Stimulated activated CD4-positive, alpha-beta T cell treated with anti-CD3 and anti-CD28 coated beads, Interleukin-2, amount 100 ng/mL, for 24 hours (primary cell): ENCODE measurements at places on chromosomes 2 and 18.
A peak's percentile ranks its signal among the peaks of the same experiment; 100 is the strongest.

DNA sequence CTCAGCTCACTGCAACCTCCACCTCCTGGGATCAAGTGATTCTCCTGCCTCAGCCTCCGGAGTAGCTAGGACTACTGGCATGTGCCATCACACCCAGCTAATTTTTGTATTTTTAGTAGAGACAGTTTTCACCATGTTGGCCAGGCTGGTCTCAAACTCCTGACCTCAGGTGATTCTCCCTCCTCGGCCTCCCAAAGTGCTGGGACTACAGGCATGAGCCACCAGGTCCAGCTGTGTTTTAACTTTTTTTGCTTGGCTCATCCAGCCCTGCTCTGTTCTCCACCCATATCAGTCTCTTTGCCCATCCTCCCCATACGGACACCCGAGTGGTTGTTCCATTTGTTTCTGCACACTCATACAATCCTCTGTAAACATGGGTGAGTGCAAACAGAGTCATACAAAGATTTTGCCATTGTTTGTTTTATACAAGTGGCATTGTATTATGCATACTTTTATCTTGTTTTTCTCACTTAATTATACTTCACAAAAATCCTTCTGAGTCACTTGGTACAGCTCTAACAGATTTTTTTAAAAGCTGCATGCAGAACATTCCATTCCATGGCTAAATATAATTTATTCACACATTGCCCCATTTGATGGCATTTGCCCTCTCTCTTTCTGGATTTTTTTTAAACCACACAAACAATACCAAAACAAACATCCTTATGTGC is 5.3 kb downstream of the APOB start:
- DNase-seq, result no peak

- no peak for DNase-seq
Measured at GRCh38 chr2:179592167-179592936, 269.1 kb downstream of the ZNF385B start.

DNA sequence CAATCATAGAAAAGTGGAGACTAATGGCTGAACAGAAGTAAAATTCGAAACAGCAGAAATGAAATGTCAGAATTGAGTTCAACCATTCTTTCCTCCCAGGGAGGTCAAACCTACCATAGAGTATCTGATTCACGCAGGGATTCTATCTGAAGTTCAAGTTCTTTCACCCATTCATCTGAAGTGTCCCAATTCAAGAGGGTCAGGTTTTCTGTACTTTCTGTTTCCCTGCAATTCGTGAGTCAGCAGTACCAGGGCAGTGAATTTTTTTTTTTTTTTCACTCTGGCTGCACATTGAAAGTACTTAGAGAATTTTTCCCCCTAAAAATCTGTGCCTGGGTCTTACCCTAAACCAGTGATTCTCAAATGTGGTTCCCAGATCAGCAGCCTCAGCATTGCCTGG is 40.9 kb upstream of the CCDC88A start:
- DNase-seq, result no peak

DNA sequence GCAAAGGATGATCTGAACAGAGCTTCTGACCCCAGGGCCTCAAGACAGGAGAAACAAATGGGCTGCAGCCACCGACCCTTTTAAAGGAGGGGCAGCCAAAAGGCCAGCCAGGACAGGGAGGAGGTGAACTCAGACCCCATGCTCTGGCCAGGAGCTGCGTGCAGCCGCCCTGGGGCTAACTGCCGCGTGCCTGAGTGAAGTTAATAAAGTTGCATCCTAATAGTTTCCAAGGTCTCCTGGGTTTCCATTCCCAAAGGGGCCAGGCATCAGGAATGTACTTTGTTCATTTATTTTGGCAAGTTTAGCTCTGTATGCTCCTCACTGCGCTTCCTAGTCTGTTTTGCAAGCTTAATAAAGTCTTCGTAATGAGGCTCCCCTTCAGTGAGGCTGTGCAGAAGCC is 60.7 kb downstream of the EN1 start:
- DNase-seq, result no peak

DNA sequence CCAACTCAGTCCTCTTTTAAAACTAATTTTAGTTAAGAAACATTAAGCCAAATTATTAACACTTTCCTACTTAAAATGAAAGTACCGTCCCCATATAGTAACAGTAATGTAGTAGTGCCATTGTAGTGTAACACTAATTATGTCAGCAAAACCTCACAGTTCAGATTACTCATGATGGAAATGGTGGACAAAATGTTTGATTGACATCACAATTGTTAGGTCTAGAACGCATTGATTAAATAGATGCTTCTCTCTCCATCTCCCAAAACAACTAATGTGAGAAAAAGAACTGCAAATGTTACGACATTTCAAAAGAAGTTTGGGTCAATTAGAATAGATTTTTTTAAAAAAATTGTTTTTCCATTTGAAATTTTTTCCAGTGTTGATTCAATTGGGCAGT is 1.2 kb upstream of the ATF2 start:
- no peak for DNase-seq

DNA sequence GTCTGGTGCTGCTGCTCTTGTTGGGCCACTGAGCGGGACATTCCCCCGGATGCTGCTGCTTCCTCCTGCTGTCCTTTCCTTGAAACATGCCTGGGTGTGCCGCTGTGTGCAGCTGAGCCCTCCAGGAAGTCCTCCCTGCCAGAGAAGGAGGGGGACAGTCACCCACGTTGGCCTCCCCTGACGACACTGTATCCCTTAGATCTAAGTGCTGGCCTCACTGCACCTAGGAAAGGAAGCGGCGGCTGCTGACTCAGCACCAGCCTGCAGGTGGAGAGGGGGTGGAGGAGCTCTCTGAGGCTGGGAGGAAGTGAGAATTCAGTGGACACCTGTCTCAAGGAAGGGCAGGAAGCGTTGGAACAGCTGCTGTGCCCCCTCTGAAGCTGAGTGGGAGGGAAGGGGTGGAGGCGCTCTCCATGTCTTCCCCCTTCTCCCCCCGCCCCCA is 239.8 kb downstream of the HAUS1 start:
- peak; percentile 58 for DNase-seq

GRCh38 chr18:63848159-63848558 is 39.3 kb upstream of the SERPINB2 start:
- DNase-seq, result no peak

DNA sequence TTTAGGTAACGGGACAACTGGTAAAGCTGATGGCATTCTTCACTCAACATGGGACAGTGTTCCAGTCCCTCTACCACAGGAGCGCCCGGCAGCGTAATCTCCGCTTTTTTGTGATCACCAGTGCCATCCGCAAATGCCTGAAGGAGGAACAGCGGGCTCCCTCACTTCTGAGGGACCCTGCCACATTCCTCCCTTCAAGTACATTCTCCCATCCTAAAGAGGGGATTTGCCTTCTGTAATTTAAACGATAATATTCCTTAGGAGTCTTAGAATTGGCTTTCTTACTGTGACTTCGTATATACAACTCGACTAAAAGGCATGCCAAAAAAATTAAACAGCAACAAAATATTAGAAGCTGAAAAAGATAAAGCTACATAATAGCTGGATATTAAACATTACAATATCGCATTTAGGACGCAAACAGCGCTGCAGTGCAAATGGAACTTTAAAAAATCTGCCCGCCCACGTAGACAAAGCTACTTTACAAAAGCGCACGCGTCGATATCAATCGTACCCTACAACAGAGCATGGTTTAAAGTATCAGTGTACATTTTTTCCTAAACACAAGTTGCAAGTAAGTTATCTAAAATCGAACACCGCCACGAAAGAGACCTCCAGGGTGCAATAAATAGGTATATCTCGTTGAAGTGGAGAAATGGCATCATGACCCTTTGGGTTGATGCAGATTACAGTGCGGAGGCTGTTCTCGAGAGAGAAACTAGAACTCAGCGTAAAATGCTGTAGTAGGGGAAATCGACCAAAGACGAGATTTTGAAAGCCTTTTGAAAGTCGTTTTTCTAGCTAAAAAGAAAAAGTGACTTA is 2.3 kb upstream of the VSNL1 start:
- no peak for DNase-seq

- no peak for DNase-seq
Measured at GRCh38 chr2:205465791-205466190, 216.5 kb upstream of the NRP2 start.
